Activated T-cell treated with anti-CD3 and anti-CD28 coated beads, Interleukin-2, amount 50 U/mL, for 72 hours (primary cell): ENCODE measurements at places on chromosomes 2 and 18. TPM values are rescaled to one million over a fixed set of nuclear protein-coding genes. Genes with fewer than 3 reads are reported as not detected.
A peak's percentile ranks its signal among the peaks of the same experiment; 100 is the strongest.

The IGFBP5 gene
- not detected for total RNA-seq

The INHBB gene
- total RNA-seq = not detected

The DNAH7 gene
- not detected for total RNA-seq

The POTEC gene
- total RNA-seq = not detected

The EGR4 gene
- 1.6 TPM for total RNA-seq

The RIF1 gene
- 50.4 TPM for total RNA-seq

The APOB gene
- total RNA-seq = not detected

The UPP2 gene
- total RNA-seq = not detected

DNA sequence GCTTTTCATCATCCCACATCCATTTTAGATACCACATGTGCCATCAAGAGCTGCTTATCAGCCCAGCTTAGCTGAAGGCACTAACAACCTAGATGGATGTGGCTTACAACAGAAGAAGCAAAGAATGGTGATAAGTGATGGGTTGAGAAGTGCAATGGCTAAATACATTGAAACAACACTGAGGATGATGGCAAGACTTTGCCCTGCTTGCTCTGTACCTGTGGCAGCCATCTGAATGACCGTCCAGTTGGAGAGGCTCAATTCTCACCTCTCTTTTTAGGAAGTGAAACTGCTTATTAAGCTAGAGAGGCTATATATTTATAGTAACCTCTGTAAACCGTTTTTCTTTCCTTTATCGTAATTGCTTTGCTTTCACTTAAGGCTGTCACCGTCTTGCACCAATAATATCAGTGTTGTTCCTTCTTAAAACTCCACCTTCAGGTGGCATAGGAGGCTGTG lies 5.7 kb downstream of the GPATCH11 start:
- H3K27ac ChIP-seq = no peak overlapping the region
- DNase-seq = no peak
- H3K36me3 ChIP-seq = no peaks in the 10 kb centered on the region
- no peak overlapping the region for H3K4me3 ChIP-seq
- peaks cover 10% of the 10 kb centered on the region for H3K4me1 ChIP-seq

DNA sequence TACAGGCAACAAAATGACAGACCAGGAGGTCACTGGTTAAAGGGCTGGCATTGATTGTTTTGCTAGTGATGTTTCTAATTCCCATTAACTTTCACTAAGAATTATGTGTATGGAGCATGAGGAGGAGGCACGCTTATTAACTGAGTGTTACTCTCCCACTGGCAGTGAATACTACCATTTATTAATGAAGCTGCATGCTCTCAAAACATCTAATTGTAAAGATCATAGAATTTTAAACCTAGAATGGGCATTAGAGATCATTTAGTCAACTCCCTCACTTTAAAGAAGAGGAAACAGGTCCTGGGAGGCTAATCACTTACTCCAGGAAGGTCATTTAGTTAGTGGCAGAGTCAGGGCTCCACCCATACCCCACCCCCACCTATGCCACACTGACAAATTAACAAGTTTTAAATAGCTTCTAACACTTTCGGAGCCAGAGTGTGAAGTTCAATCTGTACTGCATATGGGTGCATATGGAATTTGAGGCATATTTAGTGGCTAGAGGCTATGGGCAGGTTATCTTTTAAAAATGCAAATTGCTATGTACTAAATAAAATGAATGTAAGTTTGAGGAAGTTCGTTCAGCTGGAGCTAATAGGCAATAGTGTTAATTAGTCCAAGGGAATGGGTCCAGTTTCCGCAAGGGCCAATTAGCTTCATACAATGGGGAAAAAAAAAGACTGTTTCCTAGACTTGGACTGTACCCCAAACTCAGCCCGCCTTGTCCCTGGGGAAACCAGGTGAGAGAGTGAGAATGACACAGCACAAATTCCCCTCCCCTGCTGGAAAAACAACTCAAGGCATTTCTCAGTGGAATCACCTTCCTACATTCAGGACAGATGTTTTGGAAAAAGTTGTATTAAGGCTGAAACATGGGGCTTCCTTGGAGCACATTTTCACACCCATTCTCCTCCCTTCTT lies 178.8 kb downstream of the ICOS start:
- H3K27ac ChIP-seq = no peak overlapping the region
- DNase-seq = no peak
- peaks cover 6% of the 10 kb centered on the region for H3K27me3 ChIP-seq
- no peaks in the 10 kb centered on the region for H3K36me3 ChIP-seq
- no peak overlapping the region for H3K4me3 ChIP-seq

DNA sequence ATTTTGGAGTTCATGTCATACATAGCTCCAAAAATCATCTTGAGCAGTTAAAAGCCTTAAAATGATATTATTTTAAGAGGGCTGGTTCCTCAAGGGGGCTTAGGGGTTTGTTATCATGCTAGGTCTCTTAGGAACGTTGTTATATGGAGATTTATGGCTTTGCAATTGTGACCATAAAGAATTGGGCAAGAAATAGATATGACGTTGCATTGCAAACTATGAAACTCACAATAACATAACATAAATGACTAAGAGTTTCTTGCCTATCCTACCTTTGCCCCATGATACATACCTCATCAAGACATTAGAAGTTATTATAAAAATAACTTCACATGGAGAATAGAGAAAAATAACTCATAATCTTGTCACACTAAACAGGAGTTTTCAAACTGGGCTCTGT lies 206.4 kb upstream of the SESTD1 start:
- H3K27me3 ChIP-seq = no peaks in the 10 kb centered on the region
- H3K4me1 ChIP-seq = no peaks in the 10 kb centered on the region
- no peak for DNase-seq
- H3K4me3 ChIP-seq = no peak overlapping the region
- no peak overlapping the region for H3K27ac ChIP-seq
- no peaks in the 10 kb centered on the region for H3K36me3 ChIP-seq

DNA sequence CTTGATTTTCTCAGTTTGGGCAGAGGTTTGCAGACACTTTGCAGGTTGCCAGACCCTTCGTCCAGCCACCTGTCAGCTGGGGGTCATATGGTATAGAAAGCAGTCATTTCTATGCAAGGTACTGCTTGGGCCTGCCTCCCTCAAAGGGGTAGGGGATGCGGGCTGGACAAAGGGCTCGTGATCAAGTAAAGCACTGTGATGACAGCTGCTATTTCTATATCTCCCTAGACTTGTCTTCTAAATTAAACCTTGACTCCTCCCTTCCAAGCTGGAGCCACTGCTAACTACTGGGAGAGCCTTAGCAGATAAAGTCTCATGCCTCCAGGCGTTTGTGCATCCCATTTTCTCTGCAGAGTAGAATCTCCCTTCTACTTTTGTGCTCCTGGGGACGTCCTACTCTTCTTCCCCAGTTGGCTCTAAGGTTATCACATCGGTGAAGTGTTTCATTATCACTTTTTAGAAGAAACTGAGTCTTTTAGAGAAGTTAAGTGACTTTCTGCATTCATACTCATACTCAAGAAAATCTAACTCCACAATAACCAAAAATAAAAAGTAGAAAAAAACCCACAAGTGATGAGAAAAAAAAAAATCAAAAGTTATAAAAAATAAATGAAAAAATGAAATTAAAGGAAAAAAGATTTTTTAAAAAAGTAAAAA lies 710 bp upstream of the XRCC5 start:
- H3K27ac ChIP-seq = peak overlapping the region; percentile 99
- no peak for DNase-seq

GRCh38 chr2:189407281-189408209 lies 33.7 kb upstream of the WDR75 start:
- H3K27ac ChIP-seq = peak overlapping the region; percentile 28
- H3K4me1 ChIP-seq = peaks cover 36% of the 10 kb centered on the region
- H3K27me3 ChIP-seq = no peaks in the 10 kb centered on the region

GRCh38 chr2:70789304-70790135 lies 923 bp downstream of the FIGLA start:
- peaks cover 16% of the 10 kb centered on the region for H3K4me1 ChIP-seq
- peaks cover 67% of the 10 kb centered on the region for H3K27me3 ChIP-seq
- H3K36me3 ChIP-seq = no peaks in the 10 kb centered on the region
- peak overlapping the region; percentile 48 for H3K27ac ChIP-seq
- peak; percentile 78 for DNase-seq

DNA sequence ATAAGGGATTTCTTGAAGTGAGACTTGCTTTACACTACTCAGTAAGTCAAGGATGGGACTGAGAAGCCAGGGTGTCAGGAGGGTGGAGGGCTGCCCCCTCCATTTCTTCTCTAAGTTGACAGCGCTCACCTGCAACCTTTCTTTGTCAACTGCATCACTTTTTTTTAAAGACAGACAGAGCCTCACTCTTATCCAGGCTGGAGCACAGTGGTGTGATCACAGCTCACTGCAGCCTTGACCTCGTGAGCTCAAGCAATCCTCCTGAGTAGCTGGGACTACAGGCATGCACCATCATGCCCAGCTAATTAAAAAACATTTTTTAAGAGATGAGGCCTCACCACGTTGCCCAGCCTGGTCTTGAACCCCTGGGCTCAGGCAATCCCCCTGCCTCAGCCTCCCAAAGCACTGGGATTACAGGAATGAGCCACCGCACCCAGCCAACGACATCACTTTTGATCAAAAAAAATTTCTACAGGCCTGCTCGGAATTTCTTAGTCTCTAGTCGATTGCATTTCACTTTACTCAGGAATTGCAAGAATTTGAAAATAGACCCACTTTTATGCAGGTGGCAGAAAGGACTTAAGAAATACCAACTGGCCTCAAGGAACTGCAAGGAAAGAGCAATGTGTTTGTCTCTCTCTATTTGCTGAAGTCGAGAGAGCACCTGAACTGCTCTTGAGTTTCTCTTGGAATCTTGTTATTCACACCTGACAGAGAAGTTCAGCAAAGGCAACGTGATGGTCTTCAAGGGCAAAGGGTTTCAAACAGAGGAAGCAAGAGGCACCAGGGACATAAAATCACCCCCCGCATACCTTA lies 101.4 kb downstream of the MYOM1 start:
- no peak for DNase-seq
- H3K4me1 ChIP-seq = no peaks in the 10 kb centered on the region
- H3K36me3 ChIP-seq = no peaks in the 10 kb centered on the region
- H3K27me3 ChIP-seq = no peaks in the 10 kb centered on the region

DNA sequence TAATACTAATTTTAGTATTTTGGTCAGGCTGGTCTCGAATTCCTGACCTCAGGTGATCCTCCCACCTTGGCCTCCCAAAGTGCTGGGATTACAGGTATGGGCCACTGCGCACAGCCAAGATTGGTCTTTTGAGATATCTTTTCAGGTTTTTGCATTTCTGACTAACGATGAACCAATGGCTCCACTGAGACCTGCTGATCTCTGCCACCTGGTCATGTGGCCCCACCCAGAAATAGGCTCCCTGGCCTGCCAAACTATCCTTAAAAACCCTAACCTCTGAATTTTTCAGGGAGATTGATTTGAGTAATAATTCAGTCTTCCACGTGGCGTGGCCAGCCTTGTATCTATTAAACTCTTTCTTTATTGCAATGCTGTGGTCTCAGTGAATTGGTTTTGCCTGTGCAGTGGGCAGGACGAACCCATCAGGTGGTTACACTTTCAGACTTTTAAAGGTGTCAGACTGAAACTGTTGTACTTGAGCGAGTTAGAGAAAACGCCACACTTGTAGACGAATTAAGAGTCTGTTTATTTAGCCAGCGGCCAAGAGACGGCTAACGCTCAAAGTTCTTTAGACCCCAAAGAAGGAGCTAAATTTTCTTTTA lies 85.8 kb upstream of the MSH6 start:
- peaks cover 22% of the 10 kb centered on the region for H3K27me3 ChIP-seq
- DNase-seq = no peak
- H3K4me3 ChIP-seq = no peak overlapping the region

DNA sequence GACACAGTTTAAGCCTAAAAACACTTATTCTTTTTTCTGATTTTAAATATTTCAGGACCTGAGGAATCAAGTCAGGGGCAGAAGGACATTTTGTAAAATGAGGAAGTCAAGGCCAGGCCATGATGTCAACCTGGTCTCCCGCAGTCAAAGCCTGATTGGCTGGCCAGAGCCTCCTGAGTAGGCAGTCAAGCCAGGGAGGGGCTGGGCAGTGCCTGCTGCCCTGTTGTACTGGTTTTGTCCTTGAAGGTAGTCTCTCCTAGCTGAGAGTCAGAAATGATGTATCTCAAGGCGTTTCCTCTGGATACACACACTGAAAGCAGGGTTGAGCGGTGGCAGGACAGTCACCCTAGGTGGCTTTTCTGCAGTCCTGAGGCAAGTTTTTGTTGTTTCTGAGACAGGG lies 19.8 kb downstream of the CCT7 start:
- H3K4me3 ChIP-seq = no peak overlapping the region
- H3K27me3 ChIP-seq = no peaks in the 10 kb centered on the region
- H3K36me3 ChIP-seq = peaks cover 4% of the 10 kb centered on the region
- DNase-seq = no peak
- no peaks in the 10 kb centered on the region for H3K4me1 ChIP-seq

DNA sequence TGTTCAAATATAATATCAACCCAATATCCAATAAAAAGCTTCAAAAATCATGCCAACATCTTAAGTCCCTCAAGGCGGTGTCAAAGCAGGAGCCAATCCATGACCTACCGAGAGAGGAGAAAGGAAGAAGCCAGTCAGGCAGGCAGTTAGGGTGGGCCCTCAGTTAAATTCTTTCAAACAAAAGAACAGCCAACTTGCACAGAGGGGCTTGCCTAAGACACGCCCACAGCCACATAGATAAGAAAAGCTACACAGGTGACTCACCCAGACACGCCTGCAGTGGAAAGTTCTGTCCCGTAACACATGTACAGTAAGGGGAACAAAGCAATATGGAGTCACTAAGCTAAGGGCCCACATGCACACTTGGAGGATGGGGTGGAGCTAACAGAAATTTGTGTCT lies 61.3 kb downstream of the SP110 start:
- no peak overlapping the region for H3K4me3 ChIP-seq
- no peaks in the 10 kb centered on the region for H3K27me3 ChIP-seq
- no peaks in the 10 kb centered on the region for H3K36me3 ChIP-seq
- peak; percentile 17 for DNase-seq

- peaks cover 41% of the 10 kb centered on the region for H3K36me3 ChIP-seq
- H3K27me3 ChIP-seq = no peaks in the 10 kb centered on the region
- H3K4me1 ChIP-seq = peaks cover 76% of the 10 kb centered on the region
- peak overlapping the region; percentile 12 for H3K4me3 ChIP-seq
- DNase-seq = peak; percentile 44
Measured at GRCh38 chr2:7572450-7572849, 655.2 kb downstream of the RNF144A start.

GRCh38 chr2:230129343-230129742 lies 60.6 kb upstream of the SLC16A14 start:
- no peak overlapping the region for H3K4me3 ChIP-seq
- DNase-seq = no peak
- peaks cover 14% of the 10 kb centered on the region for H3K4me1 ChIP-seq
- no peak overlapping the region for H3K27ac ChIP-seq
- H3K36me3 ChIP-seq = peaks cover 2% of the 10 kb centered on the region

- no peak overlapping the region for H3K4me3 ChIP-seq
- no peaks in the 10 kb centered on the region for H3K36me3 ChIP-seq
- H3K27ac ChIP-seq = no peak overlapping the region
- H3K27me3 ChIP-seq = peaks cover 8% of the 10 kb centered on the region
Measured at GRCh38 chr2:72846171-72847095, 20.6 kb upstream of the EXOC6B start.

- no peaks in the 10 kb centered on the region for H3K27me3 ChIP-seq
- no peak overlapping the region for H3K27ac ChIP-seq
- H3K4me3 ChIP-seq = no peak overlapping the region
- peaks cover 5% of the 10 kb centered on the region for H3K4me1 ChIP-seq
- DNase-seq = no peak
Measured at GRCh38 chr2:218631837-218632236, 24.1 kb downstream of the PLCD4 start.

GRCh38 chr2:233705911-233706506 lies 6.7 kb upstream of the UGT1A5 start:
- H3K36me3 ChIP-seq = no peaks in the 10 kb centered on the region
- no peak overlapping the region for H3K27ac ChIP-seq
- no peaks in the 10 kb centered on the region for H3K4me1 ChIP-seq
- H3K27me3 ChIP-seq = no peaks in the 10 kb centered on the region
- DNase-seq = no peak
